ENCODE measurements at places on chromosomes 6 and 20.
A peak's percentile ranks its signal among the peaks of the same experiment; 100 is the strongest.

GRCh38 chr6:129725341-129725740 lies 15.4 kb upstream of the ARHGAP18 start:
- DNase-seq = no peak

- DNase-seq = no peak
Measured at GRCh38 chr6:72972579-72972978, 252.7 kb downstream of the KHDC1L start.

GRCh38 chr6:150279533-150279932 lies 89.3 kb upstream of the IYD start:
- no peak for DNase-seq

GRCh38 chr20:16801919-16802651 lies 53.9 kb downstream of the OTOR start:
- DNase-seq = peak; percentile 56

DNA sequence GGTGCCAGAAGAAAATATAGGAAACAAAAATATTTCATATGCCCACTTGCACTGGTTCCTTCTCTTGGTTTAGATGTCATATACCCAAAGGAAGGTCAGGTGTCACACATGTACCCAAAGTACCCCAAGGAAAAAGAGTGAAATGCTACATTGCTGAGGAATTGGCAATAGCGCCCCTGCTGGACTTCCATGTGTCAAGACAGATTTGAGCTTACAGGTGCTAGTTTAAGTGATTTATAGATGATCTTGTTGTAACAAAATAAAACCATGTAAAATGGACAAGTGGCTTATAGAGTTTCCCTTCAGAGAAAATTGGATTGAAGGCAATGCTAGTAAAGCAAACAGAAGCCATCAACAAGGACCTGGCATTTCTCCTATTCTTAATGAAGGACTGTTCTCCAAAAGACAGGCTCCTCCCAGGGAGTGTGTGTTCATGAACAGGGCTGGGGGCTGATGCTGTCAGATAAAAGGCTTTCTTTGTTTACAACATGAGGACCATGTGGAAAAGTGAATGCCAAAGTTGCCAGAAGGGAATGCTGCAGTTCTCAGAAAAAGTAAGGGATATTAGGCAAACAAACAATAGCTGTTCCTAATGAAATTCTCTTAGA lies 64.3 kb upstream of the PAK5 start:
- peak; percentile 5 for DNase-seq

DNA sequence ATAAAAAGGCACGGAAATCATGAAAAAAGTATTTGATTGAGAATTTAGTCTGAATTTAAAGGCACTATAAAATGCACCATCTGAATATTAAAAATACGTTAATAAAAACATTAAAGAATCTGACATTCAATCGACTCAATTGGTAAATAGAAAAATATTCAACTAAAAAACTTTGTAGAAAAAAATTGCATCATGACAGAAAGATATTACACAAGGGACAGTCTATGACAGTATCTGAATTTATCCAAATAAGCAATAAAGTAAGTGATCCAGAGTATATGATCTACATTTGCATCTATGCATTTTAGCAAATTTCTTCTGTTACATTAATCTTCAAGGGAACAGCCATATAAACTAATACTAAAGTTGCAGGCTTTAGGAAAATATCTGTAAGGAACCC lies 9.4 kb downstream of the FRK start:
- DNase-seq = no peak

DNA sequence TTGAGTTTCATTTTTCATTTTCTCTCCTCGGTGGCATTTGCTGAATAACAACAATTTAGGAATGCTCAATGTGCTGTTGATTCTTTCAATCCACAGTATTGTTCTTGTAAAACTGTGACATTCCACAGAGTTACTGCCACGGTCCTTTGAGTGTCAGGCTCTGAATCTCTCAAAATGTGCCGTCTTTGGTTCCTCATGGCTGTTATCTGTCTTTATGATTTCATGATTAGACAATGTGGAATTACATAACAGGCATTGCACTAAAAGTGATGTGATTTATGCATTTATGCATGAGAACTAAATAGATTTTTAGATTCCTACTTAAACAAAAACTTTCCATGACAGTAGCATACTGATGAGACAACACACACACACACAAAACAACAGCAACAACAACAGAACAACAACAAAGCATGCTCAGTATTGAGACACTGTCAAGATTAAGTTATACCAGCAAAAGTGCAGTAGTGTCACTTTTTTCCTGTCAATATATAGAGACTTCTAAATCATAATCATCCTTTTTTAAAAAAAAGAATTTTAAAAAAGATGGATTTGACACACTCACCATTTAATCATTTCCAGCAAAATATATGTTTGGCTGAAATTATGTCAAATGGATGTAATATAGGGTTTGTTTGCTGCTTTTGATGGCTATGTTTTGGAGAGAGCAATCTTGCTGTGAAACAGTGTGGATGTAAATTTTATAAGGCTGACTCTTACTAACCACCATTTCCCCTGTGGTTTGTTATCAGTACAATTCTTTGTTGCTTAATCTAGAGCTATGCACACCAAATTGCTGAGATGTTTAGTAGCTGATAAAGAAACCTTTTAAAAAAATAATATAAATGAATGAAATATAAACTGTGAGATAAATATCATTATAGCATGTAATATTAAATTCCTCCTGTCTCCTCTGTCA lies 88.1 kb downstream of the SNAP25 start:
- DNase-seq = no peak

DNA sequence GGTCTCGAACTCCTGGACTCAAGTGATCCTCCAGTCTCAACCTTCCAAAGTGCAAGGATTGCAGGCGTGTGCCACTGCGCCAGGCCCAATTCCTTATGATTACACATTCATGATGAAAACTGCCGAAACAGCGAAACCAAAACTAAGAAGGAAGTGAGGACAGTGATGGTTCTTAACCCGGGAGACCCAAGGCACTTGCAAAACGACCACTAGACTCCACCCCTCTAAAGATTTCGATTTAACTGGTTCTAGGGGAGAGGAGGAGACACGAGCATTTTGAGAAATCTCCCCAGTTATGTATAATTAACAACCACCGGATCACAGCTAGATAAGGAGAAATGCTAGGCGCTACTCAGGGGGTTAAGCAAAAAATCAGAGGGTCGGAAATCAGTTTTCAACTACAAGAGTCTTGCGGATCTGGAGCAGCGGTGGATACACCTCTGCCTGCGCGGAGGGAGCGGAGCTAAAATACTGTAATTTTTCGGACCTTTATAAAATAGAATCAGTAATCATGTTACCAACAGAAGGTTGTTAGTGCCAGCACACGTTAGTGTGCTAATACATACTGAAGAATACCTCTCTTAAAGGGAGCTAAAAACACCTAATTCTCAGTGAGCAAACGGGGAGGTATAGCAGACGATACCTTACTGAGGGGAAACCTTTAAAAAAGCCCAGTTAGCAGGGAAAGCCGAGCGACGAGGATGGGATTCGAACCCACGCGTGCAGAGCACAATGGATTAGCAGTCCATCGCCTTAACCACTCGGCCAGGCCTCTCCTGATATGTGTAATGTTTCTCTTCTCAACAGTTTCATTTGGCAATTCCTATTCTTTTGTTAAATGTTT lies 60.0 kb upstream of the BTN3A2 start:
- DNase-seq = peak; percentile 96

Measured in suppressor macrophage treated with lipopolysaccharide for 4 hours (primary cell).